ENCODE measurements at places on chromosomes 5 and 9.

DNA sequence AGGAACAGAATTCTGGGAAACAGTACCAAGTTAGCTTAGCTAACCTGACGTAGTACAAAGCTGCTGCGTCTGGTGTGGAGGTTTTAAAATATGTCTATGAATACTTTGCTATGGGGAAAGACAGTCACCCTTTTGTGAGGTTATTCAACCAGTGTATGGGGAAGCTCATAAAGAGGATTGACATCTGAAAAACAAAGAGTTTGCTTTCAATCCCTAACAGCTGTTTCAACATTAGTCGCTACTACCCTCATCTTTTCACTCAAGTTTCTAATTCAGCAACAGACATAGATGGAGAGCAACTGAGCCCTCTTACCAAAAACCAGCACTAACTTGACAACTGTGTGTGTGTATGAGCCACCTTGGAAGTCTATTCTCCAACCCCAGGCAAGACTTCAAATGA, 7.8 kb upstream of the MSANTD3 start:
- no peak for DNase-seq

DNA sequence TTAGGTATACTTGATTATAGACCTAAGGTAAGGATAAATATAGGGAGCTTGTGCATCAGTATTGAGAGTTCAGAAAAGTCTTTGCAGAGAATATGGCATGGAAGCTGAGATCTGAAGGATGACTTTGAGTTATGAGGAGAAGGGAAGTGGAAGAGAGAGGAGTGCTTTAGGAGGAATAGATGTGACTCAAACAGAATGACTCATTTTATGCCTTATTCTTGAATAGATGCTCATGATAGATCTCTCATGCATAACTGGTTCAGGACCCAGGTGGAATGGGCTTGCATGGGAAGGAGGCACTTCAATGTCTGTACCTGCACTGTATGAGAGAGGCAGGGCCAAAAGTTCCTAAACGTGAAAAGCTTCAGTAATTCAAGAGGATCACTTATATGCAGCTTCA, 103.3 kb downstream of the CWC27 start:
- no peak for DNase-seq

DNA sequence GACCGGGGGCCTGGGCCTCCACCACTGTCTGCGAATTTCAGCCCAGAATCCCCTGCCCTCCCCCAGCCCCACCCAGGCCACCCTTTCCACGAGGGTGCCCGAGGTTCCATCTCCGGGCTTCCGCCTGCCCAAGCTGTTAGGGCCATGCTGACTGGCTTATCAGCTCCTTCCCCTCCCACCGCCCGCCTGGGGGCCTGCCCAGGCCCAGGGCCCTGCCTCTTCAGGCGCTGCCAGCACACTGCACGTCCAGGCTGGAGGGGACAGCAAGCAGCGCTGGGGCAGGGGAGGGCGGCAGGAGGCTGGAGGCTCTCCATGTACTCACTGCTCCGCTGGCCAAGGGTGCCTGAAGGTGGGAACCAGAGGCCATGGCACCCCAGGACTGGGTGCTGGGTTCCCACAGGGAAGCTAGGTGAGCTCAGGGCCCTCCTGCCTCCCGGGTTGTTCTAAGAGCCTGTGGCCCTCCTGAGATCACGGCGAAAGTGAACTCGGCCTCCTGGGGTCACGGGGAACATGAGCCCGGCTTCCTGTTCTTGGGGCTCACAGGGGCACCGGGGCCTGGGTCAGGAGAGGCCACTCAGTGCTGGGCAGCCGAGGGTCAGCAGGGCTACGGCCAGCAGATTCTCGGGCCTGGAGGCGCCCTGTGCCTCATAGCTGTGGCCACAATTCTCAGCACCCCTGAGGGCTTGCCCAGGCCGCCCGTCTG, 57.7 kb upstream of the EGFL7 start:
- no peak for DNase-seq

GRCh38 chr5:151953833-151954232, 29.2 kb upstream of the GLRA1 start:
- DNase-seq: no peak

- no peak for DNase-seq
Observed at GRCh38 chr9:112939418-112939817, 48.7 kb upstream of the SLC46A2 start.

DNA sequence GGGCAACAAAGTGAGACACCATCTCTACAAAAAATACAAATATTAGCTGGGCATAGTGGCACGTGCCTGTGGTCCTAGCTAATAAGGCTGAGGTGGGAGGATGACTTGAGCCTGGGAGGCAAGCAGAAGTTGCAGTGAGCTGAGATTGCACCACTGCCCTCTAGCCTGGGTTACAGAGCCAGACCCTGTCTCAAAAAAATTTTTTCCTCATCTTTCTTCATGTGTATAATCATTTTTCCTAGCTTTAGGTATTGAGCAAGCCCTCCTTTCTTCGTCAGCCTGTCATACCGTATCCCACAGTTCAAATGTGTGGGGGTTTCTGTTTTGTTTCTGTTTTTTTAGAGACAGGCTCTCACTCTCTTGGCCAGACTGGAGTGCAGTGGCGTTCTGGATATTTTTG, 41.3 kb downstream of the EHMT1 start:
- DNase-seq: no peak

GRCh38 chr9:77475641-77476473, 172.3 kb downstream of the GNA14 start:
- peak; percentile 84 for DNase-seq

DNA sequence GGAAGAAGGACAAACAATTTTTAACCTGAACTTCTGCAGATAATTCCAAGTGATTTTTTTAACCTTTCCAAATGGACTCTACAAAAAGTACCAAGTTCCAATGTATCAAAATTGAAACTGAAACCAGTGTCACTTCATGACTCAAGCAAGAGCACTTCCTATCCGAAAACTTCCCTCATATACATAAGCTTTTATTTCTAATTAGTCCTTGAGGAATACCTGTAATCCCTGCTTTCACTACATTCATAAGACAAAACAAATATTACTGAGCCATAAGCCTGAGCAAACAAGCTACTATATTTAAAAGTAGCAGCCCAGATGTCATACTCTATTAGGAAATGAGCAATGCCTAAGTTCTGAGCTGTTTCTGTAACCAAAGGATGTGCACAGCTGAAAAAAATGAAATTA, 224.4 kb downstream of the EBF1 start:
- DNase-seq: no peak

GRCh38 chr5:52491071-52491787, 296.5 kb upstream of the ITGA1 start:
- no peak for DNase-seq

GRCh38 chr9:108588246-108588645, 267.5 kb downstream of the ACTL7B start:
- no peak for DNase-seq

DNA sequence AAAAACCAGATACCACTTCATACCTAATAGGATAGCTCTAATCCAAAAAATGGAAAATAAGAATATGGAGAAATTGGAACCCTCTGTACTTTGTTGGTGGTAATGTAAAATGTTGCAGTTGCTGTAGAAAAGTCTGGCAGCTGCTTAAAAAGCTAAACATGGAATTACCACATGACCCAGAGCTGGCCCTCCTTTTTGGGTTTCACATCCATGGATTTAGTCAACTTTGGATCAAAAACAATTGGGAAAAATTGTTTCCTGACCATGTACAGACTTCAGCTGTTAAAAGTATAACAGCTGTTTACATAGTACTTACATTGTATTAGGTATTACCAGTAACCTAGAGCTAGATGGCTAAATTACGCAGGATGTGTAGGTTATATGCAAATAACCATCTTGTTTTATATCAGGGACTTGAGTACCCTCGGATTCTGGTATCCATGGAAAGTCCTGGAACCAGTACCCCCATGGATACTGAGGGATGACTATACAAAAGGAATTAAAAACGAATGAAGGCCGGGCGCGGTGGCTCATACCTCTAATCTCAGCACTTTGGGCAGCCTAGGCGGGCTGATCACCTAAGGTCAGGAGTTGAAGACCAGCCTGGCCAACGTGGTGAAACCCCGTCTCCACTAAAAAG, 15.8 kb downstream of the DNAJA1 start:
- no peak for DNase-seq
